NK-92 treated with Interleukin-12 subunit alpha and Interleukin-12 subunit beta, amount 100 ng/mL, for 24 hours (cell line): ENCODE measurements at places on chromosomes 11 and 22.

GRCh38 chr11:3153291-3153861, 11.7 kb downstream of the OSBPL5 start:
- DNase-seq, result no peak

GRCh38 chr11:119774172-119774763, 45.3 kb upstream of the NECTIN1 start:
- no peak for DNase-seq

DNA sequence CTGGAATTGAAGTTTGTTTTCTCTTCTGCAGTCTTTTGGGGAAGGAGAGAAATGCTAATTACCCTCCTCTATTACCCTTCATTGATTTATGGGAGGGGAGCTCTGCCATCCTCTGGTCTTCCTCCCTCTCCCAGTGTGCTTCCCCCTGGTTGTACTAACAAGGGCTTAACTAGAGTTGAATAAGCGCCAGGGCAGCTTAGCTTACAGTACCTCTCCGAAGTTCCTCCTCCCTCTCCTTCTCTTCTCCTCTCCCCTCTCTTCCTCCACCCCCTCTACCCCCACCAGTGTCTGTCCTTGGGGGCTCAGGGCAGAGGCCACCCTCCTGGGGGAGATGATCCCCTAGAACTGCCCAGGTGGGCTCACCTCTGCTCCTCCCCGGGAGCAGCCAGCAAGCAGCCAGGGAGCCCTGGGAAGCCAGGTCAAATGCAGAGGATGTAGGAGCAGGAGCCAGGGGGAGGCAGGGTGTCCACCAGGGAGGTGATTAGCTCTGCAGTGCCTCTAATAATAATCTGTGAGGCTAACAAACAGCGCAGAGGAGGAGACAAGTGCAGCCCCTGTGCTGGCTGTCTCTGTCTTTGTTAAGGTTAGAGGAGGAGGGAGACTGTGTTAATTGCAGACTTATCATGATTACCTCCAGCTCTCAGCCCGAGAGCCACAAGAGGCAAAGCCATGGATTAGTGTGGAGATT, 191.6 kb upstream of the CADM1 start:
- no peak for DNase-seq

DNA sequence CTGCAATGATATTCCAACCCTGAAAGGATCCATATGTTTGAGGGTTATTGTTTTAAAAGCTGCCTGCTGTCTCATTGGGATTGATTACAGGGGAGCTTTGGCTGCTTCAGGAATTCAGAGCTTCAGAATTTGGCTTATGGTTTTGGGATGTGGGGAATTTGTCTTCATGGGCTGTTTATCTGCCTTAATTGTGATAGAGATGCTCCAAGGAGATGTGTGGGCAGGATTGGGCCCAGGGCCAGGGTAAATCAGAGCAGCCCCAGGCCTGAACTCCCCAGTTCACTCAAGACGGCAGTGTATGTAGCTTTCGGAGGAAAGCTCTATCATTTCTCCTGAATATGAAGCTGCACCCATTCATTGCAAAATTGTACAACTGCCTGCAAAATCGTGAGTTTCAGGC, 88.5 kb downstream of the ALX4 start:
- DNase-seq, result no peak

DNA sequence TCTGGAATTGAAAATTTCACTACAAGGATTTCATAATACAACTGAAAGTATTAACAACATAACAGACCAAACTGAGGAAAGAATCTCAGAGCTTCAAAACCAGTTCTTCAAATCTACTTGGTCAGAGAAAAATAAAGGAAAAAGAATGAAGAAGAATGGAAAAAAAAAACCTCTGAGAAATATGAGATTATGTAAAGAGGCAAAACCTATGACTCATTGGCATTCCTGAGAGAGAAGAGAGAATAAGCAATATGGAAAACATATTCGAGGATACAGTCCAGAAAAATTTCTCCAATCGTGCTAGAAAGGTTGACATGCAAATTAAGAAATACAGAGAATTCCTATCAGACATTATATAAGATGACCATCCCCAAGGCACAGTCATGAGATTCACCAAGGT, 23.4 kb upstream of the GPR83 start:
- no peak for DNase-seq

GRCh38 chr11:66727282-66728037, 1.6 kb downstream of the SPTBN2 start:
- DNase-seq, result no peak

- DNase-seq, result no peak
These were observed 19.2 kb downstream of the SERPIND1 start for GRCh38 chr22:20792966-20793728.

DNA sequence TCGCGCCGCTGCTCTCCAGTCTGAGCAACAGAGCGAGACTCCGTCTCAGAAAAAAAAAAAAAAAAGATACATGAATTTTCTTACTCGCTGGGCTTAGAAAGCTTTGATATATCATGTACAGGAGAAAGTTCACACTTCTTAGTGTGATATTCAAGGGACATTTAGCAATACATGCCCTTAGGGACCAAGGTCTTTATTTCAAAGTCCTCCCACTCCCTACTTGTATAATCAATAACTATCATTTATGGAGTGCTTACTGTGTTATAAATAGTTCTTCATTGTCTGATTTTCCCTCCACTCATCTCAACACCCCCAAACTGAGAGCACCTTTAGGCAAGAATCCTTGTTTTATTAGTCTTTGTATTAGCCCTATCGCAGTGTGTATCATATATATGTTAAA, 103.3 kb downstream of the UVRAG start:
- no peak for DNase-seq

GRCh38 chr11:71372693-71373657, 75.2 kb downstream of the DHCR7 start:
- DNase-seq, result no peak

DNA sequence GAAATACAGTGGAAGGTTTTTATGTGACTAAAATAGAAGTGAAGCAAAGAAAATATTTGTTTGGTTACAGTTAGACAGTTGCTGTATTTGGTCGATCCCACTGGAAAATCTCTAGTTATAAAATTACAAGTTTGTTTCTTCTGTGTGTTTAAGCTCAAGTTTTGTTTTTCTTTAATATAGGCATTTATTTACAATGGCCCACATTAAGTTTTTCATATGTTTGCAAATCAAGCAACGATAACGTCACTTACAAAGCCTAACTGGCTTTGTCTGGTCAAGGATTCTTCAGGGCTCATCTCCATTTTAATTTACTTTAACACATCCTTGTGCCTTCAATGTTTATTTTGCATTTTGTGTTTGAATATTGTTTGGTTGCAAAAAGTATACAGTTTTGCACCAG, 270.6 kb downstream of the LUZP2 start:
- no peak for DNase-seq

DNA sequence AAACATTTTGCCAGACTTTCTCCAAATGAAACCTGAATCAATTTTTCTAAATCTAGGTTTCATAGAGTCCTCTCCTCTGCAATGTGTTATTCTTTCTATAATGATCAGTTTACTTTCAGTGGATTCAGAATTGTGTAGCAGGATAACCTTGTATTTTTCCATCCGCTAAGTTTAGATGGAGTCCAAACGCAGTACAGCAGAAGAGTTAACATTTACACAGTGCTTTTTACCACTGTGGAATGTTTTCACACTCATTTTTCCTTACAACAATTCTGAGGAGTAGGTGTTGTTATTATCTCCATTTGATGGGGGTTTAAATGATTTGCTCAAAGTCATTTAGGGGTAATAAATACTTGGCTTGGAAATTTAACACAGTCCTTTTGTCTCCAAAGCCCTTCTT, 9.6 kb downstream of the RAG1 start:
- DNase-seq, result no peak

DNA sequence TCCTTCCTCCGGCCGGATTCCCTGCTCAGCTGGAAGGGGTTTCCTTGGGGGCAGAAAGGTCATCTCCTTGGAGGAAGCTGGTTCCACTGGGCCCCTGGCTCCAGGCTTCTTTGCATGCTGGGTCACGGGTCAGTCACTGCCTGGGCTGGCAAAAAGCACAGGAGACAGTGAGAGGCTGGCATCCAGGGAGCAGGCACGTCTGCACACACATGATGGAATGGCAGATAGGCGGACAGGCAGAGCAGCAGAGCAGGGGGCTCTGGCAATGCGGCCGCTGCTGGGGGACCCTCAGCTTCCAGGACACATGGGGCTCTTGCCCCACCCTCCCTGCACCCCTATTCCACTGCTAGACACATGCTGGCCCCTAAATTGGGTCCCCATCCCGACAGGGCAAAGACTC, 40.4 kb downstream of the C11orf58 start:
- no peak for DNase-seq

DNA sequence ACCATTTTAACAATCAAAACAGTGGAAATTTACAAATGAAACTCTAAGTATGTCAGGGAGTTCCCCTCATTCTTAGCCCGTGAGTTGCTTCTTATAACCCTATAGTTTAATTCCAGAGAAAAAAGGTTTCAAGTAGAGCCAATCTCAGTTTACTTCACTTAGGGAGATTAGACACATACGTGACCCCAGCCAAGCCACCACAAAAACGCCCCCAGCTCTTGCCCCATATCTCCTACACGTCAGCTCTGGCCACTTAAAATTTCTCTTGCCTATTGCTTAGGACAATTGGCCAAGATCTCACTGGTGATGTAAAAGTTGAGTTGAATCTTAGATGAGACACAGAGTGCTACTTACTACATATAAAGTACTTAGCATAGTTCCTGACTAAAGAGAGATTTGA, 166.4 kb downstream of the ETS1 start:
- no peak for DNase-seq

DNA sequence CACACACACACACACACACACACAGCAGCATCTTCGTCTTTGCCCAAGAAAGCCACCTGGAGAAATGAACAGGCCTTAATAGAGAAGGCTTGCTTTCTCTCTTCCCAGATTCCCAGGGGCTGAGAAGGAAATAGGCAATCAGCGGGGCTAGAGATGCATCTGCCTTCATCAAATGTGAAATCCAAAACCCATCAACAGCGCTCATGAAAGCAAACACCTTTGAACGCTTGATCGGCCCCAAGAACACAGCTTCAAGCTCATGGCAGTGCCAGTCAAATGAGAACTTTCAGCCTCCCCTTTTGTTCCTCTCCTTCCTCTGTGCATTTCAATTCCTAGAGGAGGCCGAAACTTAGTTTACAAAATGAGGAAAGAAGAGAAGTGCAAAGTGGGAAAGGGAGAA, 122.7 kb downstream of the EFCAB6 start:
- no peak for DNase-seq

GRCh38 chr11:111167666-111168065, 77.9 kb upstream of the POU2AF2 start:
- DNase-seq, result no peak

DNA sequence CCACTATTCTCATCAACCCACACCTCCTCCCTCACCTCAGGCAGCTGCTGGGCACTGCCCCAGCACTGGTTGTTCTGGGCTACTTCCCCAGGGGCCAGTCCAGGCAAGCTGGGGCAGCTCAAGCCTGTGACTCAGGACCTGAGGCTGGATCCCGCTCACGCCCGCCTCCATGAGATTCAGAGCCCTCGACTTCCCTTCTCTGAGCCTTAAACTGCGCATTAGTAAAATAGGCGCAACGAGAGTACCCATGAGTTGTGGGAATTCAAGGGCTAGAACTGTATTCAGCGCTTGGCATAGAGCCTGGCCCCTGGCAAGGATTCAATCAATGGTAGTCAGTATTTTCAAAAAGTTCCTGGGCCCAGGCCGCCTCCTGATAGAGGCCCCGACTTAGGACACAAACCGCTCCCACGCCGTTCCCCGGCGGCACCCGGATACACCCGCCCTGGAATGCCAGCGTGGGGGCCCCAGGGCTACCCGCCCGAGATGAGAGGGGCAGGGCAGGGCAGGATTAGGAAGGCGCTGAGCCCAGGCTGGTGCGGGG, 723 bp upstream of the CD82 start:
- DNase-seq, result no peak

- DNase-seq, result no peak
These were observed 105.3 kb upstream of the HSD17B12 start for GRCh38 chr11:43574949-43575912.

DNA sequence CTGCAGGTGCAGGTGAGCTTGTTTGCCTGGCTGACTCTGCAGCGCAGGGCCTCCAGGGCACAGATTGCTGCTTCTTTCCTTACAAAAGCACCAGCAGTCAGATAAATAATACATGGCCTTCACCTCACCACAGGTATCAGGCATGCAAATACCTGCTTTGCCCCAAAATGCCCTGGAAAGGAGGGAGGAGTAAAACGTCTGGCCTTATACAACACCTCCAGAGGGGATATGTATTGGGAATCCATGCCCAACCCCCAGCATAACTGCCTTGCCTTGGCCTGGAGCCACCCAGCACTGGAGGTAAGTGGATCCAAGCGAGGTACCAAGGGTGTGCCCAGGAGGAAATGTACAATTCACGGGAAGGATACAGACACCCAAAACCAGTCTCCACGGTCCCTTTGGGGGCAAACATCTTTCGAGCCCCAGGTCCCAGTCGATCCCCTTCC, 860 bp downstream of the TMEM184B start:
- no peak for DNase-seq

DNA sequence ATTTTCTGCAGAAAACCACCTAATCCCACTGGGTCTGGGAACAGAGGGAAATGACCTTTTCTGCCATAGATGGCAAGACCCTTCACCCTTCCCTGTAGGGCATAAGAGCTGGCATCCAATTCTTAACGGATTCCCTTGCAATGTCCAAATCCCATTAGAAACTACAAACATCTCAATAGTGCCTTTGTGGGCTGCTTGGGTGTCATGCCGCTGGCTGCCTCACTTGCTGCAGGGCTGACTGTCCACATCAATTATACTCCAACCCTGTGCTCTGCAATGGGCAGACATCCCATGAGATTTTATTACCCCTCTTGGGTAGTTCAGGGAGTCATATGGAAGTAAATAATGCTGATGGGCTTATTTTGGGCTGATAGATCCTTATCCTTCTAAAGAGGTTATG, 7.3 kb downstream of the GRAP2 start:
- DNase-seq, result no peak

DNA sequence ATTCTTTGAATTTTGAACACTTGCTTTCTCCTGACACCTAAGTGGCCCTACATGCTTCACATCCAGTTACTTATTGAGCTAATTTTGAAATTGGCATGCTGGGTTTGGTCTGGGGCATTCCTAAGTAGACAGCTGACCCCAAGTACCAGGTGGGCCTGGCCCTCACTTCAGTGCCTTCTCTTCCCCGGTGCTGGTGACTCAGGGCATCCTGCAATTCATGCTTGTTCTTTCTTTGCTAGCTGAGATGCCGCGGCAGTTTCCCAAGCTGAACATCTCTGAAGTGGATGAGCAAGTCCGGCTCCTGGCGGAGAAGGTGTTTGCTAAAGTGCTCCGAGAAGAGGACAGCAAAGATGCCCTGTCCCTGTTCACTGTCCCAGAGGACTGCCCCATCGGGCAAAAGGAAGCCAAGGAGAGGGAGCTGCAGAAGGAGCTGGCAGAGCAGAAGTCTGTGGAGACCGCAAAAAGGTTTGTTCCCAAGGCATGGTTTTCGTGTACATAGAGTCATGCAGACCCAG, 6.3 kb downstream of the AMPD3 start:
- DNase-seq, result no peak

GRCh38 chr11:44661311-44661717, 65.4 kb upstream of the TSPAN18 start:
- DNase-seq, result no peak
